ENCODE measurements at places on chromosomes 7 and 10.

GRCh38 chr10:55158633-55159032, 357.6 kb upstream of the PCDH15 start:
- DNase-seq = no peak

DNA sequence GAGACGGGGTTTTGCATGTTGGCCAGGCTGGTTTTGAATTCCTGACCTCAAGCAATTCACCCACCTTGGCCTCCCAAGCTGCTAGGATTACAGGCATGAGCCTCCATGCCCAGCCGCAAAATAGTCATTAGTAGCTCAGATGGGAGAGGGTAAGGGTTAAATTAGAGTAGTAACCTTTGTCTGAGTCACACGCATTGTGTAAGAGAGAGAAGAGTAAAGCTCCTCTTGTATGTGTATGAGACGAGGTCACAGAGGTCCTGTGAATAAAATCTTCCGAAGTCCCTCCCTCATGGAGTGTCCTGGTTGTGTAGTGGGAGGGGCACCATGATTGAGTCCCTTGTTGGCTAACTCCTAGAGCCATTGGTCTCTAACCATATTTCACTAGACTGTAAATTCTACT, 85.2 kb upstream of the CDC14C start:
- no peak for DNase-seq

DNA sequence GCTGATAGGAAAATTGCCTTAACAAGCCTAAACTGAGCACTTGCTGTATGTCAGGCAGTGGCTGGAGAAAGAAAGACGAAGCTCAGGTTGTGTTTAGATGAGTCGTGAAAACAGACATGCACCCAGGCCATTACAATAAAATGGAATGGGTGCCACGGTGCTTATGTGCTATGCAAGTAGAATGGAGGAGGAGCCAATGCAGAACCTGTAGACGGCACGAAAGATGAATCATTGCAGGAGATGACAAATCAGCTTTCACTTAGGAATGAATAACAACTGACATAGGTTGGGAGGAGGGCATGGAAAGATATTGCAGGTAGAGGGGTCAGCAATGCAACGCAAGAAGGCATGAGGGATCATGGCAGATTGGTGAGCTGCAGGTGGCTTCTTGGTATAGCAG, 61.2 kb upstream of the ARHGAP21 start:
- DNase-seq = no peak

DNA sequence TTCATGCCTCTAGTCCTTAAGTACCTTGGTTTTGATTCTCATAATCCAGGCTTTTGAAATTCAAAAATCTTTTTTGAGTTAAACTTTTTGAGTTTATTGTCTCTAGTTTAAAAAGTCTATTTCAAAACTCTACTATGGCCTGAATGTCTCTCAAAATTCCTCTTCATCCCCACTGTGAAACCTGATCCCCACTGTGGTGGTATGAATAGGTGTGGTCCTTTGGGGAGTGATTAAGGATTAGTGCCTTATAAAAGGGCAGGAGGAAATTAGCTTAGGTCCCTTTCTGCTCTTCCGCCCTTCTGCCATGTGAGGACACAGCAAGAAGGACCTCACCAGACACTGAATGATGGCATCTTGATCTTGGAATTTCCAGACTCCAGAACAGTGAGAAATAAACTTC, 44.1 kb upstream of the JAZF1 start:
- DNase-seq = no peak

DNA sequence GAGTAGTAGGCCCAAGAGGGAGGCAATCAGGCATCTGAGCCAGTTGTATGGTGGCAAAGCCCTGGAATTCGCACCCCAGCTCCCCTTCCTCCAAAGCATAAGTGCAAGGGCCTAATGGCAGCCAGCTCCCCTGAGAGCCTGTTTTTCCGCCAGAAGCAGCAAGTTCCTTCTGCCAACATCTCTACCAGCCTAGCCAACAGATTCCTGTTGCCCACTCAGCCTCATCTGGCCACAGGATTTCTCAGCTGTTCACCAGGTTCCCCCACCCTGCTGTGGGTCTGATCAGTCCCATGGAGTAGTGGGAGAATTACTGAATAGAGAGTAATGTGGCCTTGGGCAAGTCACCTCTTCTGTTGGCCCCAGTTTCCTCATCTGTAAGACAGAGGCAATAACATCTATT, 186.2 kb upstream of the PDE1C start:
- DNase-seq = no peak

GRCh38 chr10:18554479-18554878, 96.9 kb downstream of the NSUN6 start:
- no peak for DNase-seq

- DNase-seq = no peak
Measured at GRCh38 chr7:127504715-127505114, 80.7 kb downstream of the GCC1 start.

DNA sequence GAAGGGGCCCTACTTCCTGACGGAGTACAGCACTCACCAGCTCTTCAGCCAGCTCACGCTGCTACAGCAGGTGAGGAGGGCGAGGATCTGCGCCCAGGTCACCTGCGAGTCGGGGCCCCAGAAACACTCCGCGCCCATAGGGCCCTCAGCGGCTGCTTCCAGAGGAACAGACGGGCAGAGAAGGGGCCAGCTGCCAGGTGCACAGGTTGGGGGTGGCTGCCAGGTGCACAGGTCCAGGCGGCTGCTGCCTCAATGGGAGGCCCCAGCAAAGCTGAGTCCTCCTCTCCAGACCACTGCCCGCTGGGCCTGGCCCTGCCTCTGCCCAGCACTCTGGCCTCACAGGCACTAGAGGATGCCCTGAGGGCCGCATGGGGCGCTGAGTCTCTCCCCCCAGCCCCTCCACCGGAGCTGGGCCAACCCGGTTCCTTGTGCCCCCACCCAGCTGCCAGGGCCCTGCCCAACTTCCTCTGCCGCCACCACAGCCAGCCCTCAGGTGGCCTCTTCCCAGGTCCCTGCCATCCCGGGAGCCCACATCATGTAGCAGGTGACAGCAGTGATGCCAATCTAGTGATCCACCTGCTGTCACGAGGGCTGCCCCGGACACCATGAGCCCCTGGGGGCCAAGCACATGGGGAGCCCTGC, 17.0 kb upstream of the UTF1 start:
- no peak for DNase-seq

All from progenitor cell of endocrine pancreas (in vitro differentiated cells).